ENCODE measurements at places on chromosomes 2 and 18. TPM values are rescaled to one million over a fixed set of nuclear protein-coding genes. Genes with fewer than 3 reads are reported as not detected.

- no peak for DNase-seq
These were observed 3.0 kb upstream of the IL1B start for GRCh38 chr2:112839407-112840067.

Gene DUSP19
- total RNA-seq = 4.4 TPM

- no peak for DNase-seq
These were observed 63.9 kb upstream of the ACVR1 start for GRCh38 chr2:157940024-157940423.

Gene CCDC74B
- 2.2 TPM for total RNA-seq

Gene TGFA
- 22.6 TPM for total RNA-seq

DNA sequence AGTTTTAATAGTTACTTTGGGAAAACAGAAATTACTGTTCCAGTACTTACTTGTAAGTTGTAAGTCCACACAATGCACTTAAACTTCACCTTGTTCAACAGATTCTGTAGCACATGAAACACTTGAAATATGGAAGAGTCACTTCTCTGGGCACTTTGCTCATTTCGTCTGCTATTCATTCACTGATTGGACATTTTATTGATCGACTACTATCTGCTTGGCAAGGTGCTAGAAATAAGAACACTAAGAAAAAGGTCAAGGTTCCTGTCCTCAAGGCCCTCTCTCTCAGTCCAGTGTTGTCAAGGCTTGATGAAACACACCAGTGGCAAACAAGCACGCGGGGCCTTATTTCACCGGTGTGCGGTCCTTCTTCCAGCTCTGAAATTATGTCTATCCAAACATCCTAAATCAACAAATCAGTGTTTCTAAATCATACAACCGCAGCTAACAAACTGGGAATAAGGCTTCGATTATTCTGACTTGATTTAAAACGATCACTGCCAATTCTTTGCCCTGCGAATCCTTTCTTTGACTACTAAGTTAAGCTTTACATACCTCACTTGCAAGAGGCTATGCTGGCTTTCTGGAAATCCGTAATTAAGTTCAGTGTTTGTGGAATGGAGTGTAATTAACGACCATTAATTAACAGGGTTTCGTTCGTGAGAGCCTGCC is 780 bp upstream of the ITGAV start:
- DNase-seq = peak; percentile 33

All from dermis blood vessel endothelial cell (primary cell).